Lower leg skin (tissue), 4 donors: ENCODE measurements at places on chromosomes 13 and 19. TPM values are rescaled to one million over a fixed set of nuclear protein-coding genes. Genes with fewer than 3 reads are reported as not detected.

NDUFA3 gene
- 28.1 TPM for total RNA-seq

IRGC gene
- total RNA-seq = not detected

TTYH1 gene
- 17.8 TPM for total RNA-seq

B3GLCT gene
- 5.9 TPM for total RNA-seq

ZNF345 gene
- total RNA-seq = 4.6 TPM

ZNF681 gene
- 3.2 TPM for total RNA-seq

MBNL2 gene
- total RNA-seq = 40.1 TPM

PIK3R2 gene
- 28.4 TPM for total RNA-seq

CGB5 gene
- not detected for total RNA-seq

FAAP24 gene
- total RNA-seq = 0.63 TPM

FBL gene
- 170 TPM for total RNA-seq

AKAP11 gene
- total RNA-seq = 15.8 TPM

HIF3A gene
- total RNA-seq = 7.7 TPM

JAK3 gene
- 2.1 TPM for total RNA-seq

DNA sequence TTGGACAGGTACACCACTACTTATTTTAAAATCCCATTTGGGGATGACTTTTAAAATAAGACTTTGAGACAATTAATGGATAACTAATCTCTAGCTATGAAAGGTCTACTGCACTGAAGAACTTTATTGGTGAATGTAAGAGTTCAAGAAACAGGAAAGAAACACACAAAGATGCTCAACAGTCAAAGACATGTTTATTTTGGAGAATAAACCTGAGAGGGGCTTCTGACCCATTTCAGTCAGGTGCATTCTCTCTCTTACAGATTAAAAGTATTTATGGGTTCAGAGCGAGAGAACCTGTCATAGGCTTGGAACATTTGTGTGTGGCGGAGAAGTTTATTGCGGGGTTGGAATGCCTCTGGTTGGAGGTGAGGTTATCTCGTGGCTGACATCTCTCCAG is 94.3 kb upstream of the USP29 start:
- DNase-seq = no peak

- DNase-seq = no peak
Observed at GRCh38 chr13:102097708-102098107, 304.1 kb downstream of the FGF14 start.

GRCh38 chr19:45780146-45780447 is 2.2 kb downstream of the DMPK start:
- DNase-seq = no peak

GRCh38 chr19:8097681-8098567 is 45.4 kb downstream of the CCL25 start:
- DNase-seq = no peak

GRCh38 chr19:6278051-6278450 is 1.7 kb downstream of the MLLT1 start:
- no peak for DNase-seq

DNA sequence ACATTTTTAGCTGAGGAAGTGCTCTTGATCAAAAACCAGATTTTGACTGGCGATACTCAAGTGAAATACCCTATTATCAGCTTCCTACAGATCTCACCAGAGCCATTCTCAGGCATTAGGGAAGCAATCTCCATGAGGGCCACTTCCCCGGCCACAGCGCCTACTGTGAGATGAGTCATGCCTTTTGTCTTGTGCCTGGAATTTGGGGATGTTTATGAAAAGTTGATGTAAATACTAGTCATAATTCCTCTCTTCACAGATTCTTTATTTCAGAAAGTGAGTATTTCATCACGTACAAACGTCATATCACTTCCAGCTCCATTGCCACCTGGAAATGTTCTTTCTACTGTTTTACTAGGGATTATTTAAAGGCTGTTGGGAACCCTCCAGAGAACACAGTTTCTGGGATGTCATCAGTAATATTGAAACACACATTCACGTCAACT is 25.3 kb upstream of the SLC46A3 start:
- DNase-seq = no peak

DNA sequence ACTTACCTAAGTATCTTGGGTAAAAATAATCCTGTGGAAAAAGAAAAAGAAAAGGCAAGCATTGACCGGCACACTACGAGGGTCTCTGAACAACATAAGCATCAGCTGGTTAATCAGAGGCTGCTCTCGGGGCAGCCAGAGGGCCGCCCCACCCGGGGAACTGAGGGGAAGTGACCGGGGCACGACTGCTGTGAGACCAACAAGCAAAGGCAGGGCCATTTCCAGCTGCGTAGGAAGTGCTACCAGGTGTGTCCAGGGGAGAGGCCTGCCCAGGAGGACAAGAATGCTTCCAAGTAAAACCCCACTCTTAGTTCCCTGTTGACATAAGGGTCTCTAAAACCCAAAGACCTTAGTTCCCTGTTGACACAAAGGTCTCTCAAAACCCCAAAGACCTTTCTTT is 15.9 kb downstream of the GAS6 start:
- DNase-seq = no peak

GRCh38 chr13:105333416-105333815 is 1202.0 kb downstream of the EFNB2 start:
- no peak for DNase-seq

- no peak for DNase-seq
Observed at GRCh38 chr13:71799324-71799723, 67.7 kb downstream of the DACH1 start.

- peak; percentile 44 for DNase-seq
Observed at GRCh38 chr13:36163809-36164308, 32.7 kb upstream of the DCLK1 start.

- DNase-seq = no peak
Observed at GRCh38 chr13:110409581-110409992, 102.5 kb downstream of the COL4A2 start.

DNA sequence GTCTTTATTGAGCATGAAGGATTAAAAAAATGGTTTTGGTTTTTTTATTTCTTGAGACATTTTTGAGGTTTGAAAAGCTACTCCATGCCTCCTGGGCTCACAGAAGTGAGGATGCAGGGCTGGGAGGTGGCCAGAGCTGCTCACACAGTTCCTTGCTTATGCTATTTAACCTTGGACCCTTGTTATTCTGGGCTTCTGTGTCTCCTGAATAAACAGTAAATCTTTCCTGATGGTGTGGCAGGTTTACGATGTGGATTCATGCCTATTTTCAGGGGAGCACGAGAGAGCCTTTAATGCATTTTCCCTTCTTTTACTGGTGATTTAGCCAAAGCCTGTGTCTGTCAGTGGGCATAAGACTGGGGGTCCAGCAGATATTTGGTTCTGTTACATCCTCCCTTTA is 34.3 kb upstream of the PCDH8 start:
- no peak for DNase-seq

GRCh38 chr13:25062479-25062878 is 33.5 kb upstream of the PABPC3 start:
- DNase-seq = no peak

DNA sequence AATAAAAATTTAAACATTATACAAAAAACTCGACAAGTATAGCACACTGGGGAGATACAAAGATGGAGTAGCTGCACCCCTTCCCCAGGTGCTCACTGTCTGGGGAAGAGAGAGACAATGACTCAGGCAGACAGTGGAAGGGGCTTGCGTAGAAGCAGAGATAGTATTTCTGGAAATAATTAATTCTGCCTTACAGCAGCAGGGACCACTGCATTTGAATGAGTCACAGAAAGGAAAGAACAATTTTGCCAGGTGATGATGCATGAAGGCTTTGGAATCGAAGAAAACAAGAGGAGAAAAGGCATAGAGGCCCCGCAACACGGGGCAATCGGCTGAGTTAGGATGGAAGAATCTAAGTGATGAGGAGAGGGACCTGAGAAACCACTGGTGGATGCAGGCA is 447.4 kb downstream of the EFNB2 start:
- DNase-seq = no peak

GRCh38 chr13:47121092-47121763 is 224.4 kb upstream of the HTR2A start:
- no peak for DNase-seq

GRCh38 chr13:49638030-49638743 is 9.9 kb downstream of the ARL11 start:
- DNase-seq = no peak

DNA sequence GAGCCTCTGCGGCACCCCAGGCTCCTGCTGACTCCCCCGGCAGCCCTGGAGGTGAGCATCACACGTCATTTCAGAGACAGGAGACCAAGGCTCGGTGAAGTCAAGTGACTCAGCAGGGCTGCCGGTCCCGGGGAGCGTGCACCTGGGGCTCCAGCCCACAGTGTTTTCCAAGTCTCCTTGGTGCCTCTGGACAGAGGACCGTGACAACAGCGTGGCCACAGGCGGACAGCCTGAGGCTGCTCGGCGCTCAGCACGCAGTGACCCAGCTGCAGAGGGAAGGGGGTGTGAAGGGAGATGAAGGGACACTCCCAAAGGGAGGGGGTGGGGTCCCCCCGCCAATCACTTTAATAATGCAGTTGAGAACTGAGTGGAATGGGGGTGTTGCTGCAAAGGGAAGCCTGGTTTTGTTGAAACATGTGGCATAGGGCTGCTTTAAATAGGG is 17.5 kb upstream of the ASPDH start:
- DNase-seq = no peak

GRCh38 chr13:45792827-45793303 is 58.7 kb downstream of the SIAH3 start:
- DNase-seq = no peak

DNA sequence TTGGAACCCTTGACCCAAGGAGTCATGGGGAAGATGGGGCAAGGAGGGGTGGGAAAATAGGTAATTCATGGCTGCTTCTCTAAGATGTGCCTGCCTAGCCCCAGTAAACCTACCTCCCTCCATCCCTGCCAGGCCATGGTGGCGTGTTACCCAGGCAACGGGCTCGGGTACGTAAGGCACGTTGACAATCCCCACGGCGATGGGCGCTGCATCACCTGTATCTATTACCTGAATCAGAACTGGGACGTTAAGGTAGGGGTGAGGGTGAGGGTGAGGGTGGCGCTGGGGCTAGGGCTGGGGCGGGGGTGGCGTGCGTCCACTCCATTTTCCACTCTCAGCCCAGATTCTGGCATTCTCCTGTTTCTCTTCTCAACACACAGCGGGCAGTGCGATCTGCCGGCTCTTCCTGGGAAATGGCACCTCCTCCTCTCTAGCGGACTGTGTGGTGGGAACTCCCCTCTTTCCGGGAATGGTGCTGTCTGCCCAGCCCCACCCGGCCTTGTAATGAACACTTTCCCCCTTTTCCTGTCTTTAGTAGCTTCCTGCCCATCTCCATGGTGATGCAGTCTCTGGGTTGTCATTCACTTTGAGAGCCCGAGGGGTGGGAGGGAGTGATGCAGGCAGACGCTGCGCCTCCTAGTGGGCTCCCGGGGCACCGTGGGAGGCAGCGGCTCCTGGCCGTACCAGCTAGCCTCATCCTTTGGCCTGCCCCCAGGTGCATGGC is 7.6 kb downstream of the EGLN2 start:
- peak; percentile 87 for DNase-seq

GRCh38 chr13:106609116-106609515 is 41.2 kb upstream of the ARGLU1 start:
- no peak for DNase-seq

DNA sequence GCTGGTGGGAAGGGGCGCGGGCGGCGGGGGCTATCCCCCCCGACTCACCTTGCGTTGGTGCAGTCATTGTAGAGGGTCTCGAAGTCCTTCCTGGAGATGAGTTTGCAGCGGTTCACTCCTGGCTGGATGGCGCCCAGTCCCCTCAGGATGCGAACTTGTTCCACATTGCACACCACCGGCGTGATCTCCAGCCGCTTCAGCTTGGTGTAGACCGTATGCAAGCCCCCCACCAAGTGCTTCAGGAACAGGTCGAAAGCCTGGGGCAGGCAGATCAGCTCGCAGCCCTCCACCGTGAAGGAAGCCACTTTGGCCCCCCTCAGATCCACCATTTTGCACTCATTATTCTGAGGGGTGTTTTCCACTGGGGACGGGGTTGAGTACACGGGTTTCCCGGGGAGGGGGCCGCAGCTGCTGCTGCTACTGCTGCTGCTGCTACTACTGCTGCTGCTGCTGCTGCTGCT is 1.1 kb downstream of the DACH1 start:
- DNase-seq = no peak

GRCh38 chr13:38669234-38669964 is 17.5 kb upstream of the FREM2 start:
- no peak for DNase-seq

DNA sequence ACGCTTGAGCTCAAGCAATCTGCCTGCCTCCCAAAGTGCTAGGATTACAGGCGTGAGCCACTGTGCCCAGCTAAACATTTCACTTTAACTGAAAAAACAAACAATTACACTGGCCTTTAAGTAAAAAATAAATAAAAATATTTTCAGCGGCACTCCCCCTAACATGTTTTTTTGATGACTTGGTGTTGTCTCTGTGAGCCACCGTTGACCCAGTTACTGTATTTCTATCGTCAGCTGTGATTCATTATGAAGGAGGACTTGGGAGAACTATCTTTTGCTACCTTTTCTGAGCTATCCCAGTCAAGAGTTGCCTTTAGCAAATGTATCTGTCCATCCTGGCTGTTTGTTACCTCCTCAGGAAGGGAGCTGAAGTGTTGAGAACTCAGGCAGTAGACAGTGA is 18.5 kb upstream of the C19orf33 start:
- DNase-seq = no peak

GRCh38 chr19:28332351-28332750 is 880.6 kb downstream of the UQCRFS1 start:
- no peak for DNase-seq

DNA sequence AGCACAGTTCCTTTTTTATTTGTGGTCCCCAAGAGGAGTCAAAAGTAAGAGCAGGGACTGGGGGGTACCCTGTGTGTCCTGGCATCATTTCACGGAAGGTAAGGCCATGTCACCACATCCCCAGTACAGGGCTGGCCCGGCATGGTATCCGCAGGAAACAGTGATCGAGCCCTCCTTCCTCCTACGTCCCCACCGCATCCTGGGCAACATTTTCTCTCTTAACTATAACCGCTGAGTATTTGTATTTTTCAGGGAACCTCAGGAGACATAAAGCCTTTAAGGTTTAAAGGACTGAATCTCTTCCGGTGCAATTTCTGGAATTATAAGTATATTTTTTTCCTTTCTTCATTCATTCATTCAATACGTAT is 13.6 kb upstream of the LATS2 start:
- DNase-seq = no peak

DNA sequence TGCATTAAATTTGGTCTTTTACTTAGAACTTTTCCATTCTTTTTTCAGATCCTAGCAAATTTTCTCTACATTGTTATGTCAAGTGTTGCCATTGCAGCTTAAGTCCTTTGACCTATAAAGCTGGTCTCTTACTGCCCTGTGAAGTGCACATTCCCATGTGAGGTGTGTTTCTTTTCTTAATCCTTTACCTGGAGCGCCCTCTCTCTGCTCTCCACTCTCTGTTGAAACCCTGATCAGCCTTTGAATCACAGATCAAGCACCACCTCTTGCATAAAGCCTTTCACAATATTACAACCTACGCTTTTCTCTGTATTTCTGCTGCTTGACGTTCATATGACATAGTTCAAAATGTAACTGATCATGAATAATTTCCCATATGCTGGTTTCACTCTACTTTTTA is 84.8 kb downstream of the PCDH17 start:
- no peak for DNase-seq
